ENCODE measurements at places on chromosomes 16 and 17.

DNA sequence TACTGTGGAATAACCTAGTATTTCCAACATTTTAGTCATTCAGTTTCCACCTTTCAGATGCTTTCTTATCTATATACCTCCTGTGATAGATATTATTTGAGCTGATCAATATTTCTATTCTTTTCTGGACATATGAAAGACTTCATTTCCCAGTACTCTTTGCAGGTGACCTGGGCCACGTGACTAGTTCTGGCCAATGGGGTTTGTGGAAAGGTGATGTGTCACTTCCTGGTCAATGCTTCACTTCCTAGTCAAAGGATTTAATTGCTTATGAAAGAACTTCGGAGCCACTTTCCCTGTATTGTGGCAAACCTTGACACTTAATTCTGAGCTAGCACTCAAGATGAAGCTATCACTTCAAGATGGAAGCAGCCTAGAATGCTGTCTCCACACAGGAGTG is 248.9 kb upstream of the FOXF1 start:
- DNase-seq = no peak

DNA sequence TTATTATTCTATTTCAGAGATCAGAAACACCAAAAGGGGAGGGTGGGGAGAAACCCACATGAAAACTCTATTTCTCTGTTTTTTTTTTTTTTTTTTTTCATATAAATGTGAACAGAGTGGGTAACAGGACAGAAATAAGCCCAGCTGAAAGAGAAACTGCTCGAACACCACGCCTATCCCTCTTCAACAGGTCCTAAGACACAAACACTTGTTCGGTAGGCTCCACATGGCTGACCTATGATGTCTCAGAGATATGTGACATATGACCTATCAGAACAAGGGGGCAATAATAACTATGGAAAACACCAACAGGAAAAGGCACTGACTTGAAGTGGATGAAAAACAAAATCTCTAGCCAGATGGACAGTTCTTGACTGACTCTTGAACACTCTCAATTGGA is 44.8 kb downstream of the PARN start:
- DNase-seq = no peak

DNA sequence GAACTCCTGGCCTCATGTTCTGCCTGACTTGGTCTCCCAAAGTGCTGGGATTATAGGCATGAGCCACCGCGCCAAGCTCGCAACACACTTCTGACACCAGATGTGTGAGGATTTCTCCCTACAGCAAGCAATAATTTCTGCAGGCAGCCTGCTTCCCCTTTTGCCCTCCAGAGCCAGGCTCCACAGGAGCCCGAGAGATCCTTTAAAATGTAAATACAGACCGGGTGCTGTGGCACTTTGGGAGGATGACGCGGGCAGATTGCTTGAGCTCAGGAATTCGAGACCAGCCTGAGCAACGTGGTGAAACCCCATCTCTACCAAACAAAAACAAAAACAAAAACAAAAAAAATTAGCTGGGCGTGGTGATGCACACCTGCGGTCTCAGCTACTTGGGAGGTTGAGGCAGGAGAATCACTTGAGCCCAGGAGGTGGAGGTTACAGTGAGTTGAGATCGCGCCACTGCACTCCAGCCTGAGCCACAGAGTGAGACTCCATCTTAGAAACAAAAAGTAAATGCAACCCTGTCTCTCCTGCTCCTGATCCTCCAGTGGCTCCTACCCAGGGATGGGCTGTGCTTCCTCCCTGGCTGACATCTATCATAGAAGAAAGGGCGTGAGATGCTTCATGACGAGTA is 14.7 kb downstream of the C16orf96 start:
- DNase-seq = no peak

DNA sequence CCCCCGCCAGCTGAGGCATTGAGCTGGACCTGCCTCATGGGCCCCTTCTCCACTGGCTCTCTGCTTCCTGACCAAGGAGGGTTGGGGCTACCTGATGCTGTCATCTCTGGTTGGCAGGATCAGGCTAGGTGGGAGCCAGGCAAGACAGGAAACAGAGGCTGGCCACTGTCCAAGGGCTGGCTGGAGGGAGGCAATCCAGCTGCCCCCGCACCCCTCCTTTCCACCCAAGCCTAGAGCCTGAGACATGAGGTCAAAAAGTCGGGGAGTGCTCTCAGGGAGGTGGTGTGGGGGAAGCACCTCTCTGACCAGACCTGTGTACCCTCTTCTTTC is 14.5 kb downstream of the NGFR start:
- DNase-seq = no peak

DNA sequence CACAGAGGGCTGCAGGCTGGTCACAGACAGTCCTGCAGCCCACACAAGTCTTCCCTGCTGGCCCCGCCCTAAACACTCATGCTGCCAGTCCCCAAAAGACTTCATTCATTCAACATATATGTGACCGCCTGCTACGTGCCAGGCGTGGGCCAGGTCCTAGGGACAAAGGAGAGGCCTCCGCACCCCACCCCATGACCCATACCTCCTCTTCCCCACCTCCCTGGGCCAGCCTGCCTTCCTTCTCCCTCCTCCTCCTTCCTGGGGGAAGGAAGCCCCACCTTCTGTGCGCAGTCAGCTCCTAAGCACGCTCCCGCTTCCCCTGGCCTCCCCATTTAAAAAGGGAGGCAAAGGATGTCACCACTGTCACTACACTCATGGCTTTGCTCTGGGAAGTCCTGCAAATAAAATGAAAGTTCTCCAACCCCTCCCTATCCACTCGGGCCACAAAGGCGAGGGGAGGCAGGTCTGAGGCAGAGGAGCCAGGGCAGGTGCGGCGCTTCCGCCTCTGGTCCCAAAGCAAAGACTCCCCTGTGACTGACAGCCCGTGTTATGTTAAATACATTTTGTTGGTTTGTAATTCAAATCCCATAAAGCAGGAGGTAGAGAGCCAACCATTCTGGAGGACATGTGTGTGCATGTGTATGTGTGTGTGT is 9.0 kb downstream of the DNAAF8 start:
- no peak for DNase-seq

GRCh38 chr16:58125781-58126335 is 3.3 kb downstream of the CFAP20 start:
- no peak for DNase-seq

GRCh38 chr17:80633207-80633606 is 88.6 kb downstream of the RPTOR start:
- no peak for DNase-seq

- no peak for DNase-seq
These were observed 6.6 kb downstream of the ZNF319 start for GRCh38 chr16:57993897-57994296.

DNA sequence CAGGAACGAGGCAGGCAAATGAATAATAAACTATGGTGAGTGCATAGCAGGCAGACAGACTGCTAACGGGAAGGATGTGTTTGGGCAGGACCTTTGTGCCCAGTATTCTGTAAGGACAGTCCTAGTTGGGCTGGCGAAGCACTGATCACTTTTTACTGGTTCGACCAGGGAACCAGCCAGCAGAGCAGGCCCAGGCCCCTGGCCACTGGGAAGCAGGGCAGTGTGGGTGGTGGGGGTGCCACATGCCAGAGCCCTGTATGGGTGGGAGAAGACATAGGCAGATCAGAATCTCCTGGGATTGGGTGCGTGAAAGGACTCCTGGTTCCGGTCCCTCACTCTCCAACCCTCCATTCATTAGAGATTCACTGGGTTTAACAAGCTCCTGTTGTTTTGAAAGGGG is 4.0 kb upstream of the VAMP2 start:
- no peak for DNase-seq

DNA sequence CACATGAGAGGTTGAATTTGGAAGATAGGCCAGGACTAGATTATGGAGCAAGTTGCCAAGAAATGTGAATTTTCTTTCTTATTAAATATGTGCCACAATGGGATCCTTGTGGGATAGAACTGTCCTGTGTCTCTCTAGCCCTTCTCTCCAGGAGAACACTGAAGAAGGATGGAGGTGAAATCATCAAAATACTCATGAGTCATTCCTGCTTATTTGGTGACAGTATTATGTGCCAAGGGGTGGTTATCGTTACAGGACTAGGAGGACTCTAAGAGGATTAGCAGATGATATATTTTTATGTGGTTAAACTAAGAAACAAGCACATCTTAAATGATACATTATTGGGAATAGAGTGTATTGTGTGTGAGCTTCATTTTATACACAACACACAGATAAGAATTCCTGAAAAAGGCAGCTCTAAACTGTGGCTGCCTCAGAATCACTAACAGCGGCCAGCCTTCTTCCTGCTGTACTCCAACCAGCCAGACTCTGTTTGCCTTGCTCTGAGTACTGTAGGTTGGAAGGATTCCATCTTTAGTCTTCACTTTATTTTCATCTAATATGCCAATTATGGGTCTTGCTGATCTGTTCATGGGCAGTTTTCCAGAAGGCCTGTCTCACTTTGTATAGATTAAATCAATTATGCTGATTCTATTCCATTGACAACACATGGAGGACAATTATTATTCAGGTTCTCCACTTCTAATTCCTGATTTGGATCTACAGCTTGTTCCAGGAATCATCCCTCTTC is 325.8 kb downstream of the ABCC12 start:
- DNase-seq = peak; percentile 71

DNA sequence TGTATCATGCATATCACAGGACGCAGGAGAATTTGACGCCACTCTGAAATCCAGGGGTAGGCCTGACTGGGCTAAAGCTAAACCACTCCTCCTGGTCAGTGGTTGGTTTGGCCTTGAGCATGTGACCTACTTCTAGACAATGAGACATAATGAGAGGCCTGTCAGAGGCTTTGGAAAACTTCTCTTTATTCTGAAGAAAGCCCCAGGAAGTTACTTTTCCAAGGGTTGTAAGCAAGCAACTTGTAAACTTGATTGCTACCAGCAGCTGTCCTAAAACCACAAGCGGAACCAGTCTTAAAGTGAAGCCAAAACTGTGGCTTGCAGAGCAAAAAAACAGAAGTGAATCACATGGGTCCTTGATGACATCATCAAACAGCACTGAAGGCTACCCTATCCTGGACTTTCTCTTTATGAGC is 138.2 kb upstream of the COX10 start:
- no peak for DNase-seq

DNA sequence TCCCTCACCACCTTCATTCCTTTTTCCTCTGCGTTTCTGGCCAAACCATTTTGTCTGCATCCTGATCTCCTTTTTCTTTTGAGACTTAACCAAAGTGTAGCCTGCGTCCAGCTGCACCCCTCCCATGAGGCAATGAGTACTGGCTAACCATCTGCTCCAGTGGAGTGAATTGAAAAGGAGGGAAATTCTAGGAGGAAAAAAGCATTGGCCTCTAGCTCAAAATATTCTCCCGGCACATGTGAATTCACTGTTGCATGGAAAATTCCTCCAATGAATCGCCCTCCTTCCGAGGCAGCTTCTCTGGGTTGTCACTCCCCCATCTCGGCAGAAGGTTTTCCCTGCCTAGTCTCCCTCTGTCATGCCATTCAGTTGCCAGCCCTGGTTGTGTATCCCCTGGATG is 5.6 kb downstream of the RAP1GAP2 start:
- DNase-seq = no peak

DNA sequence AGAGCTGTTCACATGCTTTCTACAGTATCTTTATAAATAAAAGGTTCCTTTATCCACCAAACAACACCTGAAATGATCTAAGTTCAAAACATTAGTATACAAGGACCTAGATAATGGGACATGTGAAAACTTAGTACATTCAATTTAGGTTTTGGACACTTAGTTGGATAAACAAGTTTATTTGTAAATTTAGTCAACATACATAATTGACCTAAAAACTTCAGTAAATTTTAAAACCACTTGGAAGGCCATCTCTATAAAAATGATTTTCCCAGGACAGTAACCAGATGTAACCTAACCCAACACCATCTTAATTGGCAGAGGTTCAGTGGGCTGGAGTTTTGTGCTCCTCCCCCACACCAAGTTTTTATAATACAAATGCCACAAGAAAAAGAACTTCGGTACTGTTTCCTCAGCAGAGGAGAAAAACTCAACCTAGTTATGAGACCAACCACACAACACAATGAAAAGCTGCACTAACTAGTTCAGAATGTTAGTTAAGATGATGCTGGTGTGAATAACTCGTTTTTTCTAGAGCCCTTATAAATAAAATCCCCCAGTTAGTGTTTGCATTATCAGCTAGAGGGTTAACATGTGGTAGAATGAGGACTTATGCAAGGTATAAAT is 7.2 kb upstream of the UNK start:
- no peak for DNase-seq

DNA sequence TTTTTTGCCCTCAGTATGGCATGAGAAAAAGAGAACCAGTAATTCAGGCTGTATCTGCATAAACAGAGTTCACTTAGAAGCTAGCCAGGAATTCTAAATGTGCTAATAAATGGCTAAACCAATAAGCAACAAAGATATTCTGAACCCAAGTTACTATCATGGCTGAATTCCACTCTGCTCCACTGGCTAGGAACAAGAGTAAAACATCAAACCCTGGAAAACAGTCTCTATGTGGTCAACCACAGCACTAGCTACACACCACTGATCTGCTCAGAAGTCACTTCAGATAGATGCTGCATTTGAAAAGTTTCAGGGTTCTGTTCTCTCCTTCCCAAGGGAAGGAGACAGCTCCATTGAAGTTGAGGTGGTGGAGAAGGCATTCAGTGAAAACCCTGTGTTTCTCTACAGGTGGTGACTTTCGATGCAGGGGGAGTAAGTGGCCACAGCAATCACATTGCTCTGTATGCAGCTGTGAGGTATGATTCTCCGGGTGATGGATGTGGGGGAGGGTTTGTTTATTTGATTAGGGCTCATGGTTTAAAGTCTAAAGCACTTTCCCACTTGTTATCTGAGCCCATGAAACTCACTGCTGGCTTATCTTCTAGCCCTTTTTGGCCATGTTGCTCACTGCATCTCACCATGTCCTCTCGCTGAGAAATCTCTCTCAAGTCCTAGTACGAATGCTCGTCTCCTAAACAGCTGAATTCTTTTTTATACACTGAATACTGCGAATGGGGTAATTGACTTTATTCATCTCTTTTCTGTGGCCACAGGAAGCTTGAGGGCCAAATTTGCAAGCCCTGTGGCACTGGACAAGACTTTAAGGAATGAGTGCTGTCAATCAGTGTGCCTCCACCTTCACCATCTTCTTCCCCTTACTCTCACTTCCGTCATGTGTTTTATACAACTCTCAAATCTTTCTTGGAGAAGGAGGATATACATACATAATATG is 39.9 kb downstream of the CENPV start:
- DNase-seq = no peak

GRCh38 chr17:8832711-8833352 is 33.7 kb upstream of the MFSD6L start:
- DNase-seq = no peak

DNA sequence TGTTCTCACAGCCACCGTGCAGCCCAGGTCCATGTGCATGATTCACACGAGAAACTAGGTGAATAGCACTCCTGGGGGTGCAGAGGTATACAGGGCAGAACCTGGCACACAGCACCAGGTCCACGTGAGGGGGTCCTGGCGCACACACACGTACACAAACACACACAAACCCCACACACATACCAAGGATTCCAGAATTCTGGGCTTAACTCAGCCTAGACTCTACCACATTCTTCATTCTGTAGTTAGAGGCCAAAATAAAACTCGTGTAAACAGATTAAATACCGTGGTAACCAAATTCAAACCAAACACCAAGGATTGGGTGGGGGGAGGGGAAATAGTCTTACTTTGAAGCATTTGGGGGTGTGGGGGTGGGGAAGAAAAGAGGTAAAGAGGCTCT is 58.5 kb downstream of the XYLT1 start:
- no peak for DNase-seq
